ENCODE measurements at places on chromosomes 1 and 21. TPM values are rescaled to one million over a fixed set of nuclear protein-coding genes. Genes with fewer than 3 reads are reported as not detected.

The CENPF gene
- 72.9 TPM for total RNA-seq

The SYT14 gene
- 0.18 TPM for total RNA-seq

The PCBP3 gene
- total RNA-seq: 0.39 TPM

The KLHDC7A gene
- total RNA-seq: not detected

The THEM5 gene
- total RNA-seq: not detected

The AQP10 gene
- total RNA-seq: not detected

The TDRD5 gene
- not detected for total RNA-seq

The ADGRL2 gene
- 40.0 TPM for total RNA-seq

The FCRL1 gene
- not detected for total RNA-seq

The MATN1 gene
- not detected for total RNA-seq

Data from endothelial cell of umbilical vein (primary cell).